ENCODE measurements at places on chromosomes 13 and 19. TPM values are rescaled to one million over a fixed set of nuclear protein-coding genes. Genes with fewer than 3 reads are reported as not detected.
A peak's percentile ranks its signal among the peaks of the same experiment; 100 is the strongest.

DNA sequence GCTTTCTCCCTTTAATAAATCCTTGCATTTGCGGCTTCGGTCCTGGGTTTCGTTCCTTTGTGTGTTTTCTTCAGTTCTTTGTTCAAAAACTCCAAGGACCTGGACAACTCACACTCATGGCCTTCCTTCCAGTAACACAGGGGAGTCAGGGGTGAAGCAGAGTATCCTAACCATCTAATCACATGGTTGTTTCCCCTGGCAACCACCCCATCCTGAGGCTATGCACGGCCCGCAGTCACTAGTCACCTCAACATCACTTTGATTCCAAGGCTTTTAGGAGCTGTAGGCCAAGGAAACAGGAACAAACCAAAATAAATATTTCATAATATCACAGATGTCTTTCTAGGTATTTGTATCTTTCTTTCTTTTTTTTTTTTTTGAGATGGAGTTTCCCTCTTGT is 28.9 kb downstream of the ZNF101 start:
- no peak for DNase-seq

- peak; percentile 27 for DNase-seq
Observed at GRCh38 chr19:16073988-16074387, 2.3 kb upstream of the TPM4 start.

GRCh38 chr13:24450530-24450929 is 62.0 kb downstream of the PARP4 start:
- no peak for DNase-seq

DNA sequence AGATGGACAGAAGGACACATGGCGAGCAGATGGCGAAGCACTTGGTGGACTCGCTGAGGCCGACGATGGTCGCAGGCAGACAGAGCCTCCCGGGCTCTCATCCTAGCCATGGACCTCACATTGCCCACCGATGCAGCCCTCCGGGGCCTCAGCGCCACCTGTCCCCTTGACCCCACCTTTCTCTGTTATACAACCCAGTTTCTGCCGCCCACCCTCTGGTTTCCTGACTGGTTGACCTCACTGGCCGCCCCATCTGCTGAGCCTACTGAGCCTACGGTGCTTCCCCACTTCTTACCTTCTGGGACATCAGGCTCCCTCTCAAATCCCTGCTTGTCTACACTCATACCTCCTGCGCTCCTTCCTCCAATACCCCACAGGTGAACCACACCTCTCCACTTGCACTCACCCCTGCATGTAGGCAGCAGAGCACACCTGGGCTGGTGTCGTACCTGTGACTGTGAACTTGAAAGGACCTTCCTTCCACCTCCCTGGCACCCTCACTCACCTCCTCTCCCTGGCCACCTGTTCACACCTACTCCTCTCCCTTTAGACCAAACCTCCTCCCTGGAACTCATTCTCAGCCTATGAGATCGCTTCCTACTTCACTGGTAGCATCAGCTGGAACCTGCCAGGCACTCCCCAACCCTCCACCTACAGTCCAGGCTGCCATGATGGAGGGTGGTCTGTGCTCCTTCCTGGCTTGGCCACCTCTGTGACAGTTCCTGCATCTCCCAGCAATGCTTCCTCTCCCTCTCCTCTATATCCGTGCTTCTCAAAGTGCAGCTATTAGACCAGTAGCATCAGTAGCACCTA is 36.1 kb downstream of the HPN start:
- DNase-seq, result no peak

GRCh38 chr13:39675904-39676303 is 20.4 kb downstream of the COG6 start:
- no peak for DNase-seq

DNA sequence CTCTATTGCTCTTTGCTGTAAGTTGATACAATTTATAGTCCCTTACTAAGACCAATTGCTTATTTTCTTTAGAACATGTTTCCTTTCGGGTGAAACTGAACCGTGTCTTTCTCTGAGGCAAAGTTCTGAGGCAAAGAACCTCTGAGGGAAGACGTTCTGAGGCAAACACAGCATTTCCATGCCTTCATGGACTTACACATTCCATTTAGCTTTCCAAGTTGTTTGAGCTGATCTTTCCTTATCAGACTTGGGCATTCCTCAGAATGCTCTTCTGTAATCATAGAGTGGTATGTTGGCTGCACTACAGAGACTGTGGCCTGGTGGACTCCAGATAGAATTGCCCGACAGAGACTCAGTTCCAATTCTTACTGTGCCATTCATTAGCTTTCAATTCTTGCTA is 579.1 kb downstream of the KCTD12 start:
- DNase-seq, result no peak

DNA sequence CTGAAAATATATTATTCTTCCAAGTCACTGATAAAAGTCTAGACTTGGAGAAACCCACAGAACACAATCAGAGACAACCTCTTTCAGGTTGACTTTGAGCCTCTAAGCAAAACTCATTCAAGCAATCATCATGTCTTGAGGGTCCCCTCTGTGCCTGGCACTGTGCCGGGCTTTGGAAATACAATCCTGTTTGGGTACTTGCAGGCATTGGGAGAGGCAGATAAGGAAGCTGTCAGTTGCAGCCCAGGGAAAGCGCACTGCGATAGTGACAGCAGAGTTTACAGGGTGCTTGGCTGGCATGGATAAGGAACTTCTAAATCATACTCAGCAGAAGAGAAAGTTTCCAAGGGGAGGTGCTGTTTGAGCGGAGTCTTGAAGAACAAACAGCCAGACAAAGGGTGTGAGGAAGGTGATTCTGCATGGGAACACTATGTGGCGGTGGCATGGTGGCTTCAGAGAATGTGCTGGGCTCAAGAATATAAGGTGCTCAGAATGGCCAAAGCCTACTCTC is 9.1 kb downstream of the SERP2 start:
- DNase-seq, result no peak

DNA sequence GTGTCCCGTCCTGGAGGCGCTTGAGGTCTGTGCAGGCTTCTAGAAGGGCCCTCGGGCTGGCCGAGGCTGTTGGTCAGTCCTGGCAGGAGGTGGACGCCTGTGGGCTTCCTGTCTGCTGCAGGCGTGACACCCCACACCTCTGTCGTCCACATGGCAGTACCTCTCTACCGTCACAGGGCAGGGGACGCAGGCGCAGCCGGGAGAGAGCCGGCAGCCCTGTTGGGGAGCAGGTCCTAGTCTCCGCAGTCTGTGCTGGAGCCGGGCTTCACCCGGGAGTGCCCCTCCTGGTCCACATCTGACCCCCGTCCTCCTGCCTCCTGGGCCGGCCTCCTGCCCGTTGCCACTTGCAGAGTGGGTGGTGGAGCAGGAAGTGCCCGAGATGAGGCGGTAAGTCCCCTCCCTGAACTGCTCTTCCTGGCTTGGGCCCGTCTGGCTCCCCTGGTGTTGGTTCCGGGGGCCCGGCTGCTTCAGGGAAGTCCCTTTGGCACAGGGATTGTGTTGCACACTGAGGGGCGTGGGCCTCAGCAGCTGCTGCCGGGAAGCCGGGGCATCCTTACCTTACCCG is 106.0 kb downstream of the KDM4B start:
- DNase-seq, result no peak

GRCh38 chr19:46159418-46160232 is 11.6 kb downstream of the IGFL2 start:
- no peak for DNase-seq

Gene FUT6
- polyA plus RNA-seq, result not detected

Gene FUT3
- polyA plus RNA-seq, result 0.15 TPM

Gene ZNF266
- 6.6 TPM for polyA plus RNA-seq

Gene MAST3
- 3.4 TPM for polyA plus RNA-seq

Measured in H1 (cell line).